GM12865 (cell line): ENCODE measurements at places on chromosomes 1 and 21.
A peak's percentile ranks its signal among the peaks of the same experiment; 100 is the strongest.

- DNase-seq = peak; percentile 80
Measured at GRCh38 chr21:41832596-41833496, 46.3 kb downstream of the PRDM15 start.

DNA sequence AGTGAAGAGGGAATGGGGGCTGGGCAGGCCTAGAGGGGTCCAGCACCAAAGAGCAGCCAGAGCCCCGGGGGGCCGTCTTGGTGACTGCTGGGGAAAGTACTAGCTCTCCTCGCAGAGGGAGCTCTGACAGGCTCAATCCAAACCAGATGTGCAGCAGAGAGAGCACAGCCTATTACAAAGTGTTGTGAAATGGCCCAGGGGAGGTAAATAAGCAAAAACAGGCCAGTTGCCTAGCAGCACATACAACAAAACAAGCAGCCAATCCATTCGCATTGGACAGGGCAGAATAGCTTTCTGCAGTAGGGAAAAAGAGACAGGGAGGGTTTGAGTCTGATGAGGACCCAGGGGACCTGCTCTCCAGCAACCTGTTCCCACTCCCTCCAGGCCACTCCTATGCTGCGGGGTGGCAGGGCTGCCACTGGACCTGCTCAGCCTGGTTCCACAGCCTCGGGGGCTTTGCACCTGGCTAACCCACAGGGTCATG lies 239.6 kb upstream of the FGGY start:
- peak; percentile 18 for DNase-seq

DNA sequence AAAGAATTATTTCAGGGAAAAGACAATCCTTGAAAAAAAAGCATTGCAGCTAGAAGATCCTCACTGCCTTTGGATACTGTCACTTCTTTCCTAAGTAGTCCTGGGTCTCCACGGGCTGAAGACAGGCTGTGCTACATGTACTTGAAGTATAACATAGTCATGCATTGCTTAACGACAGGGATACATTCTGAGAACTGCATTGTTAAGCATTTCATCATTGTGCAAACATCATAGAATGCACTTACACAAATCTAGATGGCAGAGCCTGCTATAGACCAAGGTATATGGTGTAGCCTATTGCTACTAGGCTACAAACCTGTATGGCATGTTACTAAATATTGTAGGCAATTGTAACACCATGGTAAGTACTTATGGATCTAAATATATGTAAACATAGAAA lies 54.0 kb downstream of the KIAA0040 start:
- DNase-seq = no peak

- no peak for DNase-seq
Measured at GRCh38 chr1:24338447-24338846, 19.3 kb downstream of the GRHL3 start.

GRCh38 chr21:43297989-43298388 lies 128.9 kb downstream of the SIK1 start:
- DNase-seq = no peak

GRCh38 chr1:98371764-98372163 lies 289.8 kb upstream of the SNX7 start:
- DNase-seq = no peak
